ENCODE measurements at places on chromosomes 7 and 10. TPM values are rescaled to one million over a fixed set of nuclear protein-coding genes. Genes with fewer than 3 reads are reported as not detected.

LRRD1 gene
- 0.22 TPM for polyA plus RNA-seq

ZNF32 gene
- 43.9 TPM for polyA plus RNA-seq

GFRA1 gene
- 44.1 TPM for polyA plus RNA-seq

OR2A5 gene
- polyA plus RNA-seq: not detected

CLDN15 gene
- polyA plus RNA-seq: 5.4 TPM

SPDYE9 gene
- polyA plus RNA-seq: 0.10 TPM

RARRES2 gene
- polyA plus RNA-seq: 54.5 TPM

HILPDA gene
- 13.5 TPM for polyA plus RNA-seq

TTYH3 gene
- polyA plus RNA-seq: 136 TPM

PON1 gene
- polyA plus RNA-seq: 0.52 TPM

ANLN gene
- polyA plus RNA-seq: 32.9 TPM

NAMPT gene
- polyA plus RNA-seq: 16.7 TPM

SLC26A3 gene
- not detected for polyA plus RNA-seq

SEMA4G gene
- 12.9 TPM for polyA plus RNA-seq

AQP1 gene
- polyA plus RNA-seq: 81.1 TPM

LRRC18 gene
- polyA plus RNA-seq: 0.10 TPM

NUP42 gene
- 25.9 TPM for polyA plus RNA-seq

ZNF775 gene
- polyA plus RNA-seq: 5.5 TPM

NPC1L1 gene
- polyA plus RNA-seq: 0.07 TPM

SLC26A5 gene
- polyA plus RNA-seq: not detected

KCP gene
- 1.4 TPM for polyA plus RNA-seq

DAGLB gene
- 10.1 TPM for polyA plus RNA-seq

CACNB2 gene
- 1.4 TPM for polyA plus RNA-seq

TMEM176B gene
- polyA plus RNA-seq: 9.4 TPM

SLC18A3 gene
- polyA plus RNA-seq: not detected

LIPM gene
- polyA plus RNA-seq: not detected

RSPH10B gene
- not detected for polyA plus RNA-seq

NRCAM gene
- polyA plus RNA-seq: 26.4 TPM

VWA2 gene
- polyA plus RNA-seq: 4.1 TPM

CDC14C gene
- not detected for polyA plus RNA-seq

VWDE gene
- 3.1 TPM for polyA plus RNA-seq

NPSR1 gene
- 0.32 TPM for polyA plus RNA-seq

IFRD1 gene
- polyA plus RNA-seq: 22.1 TPM

BAMBI gene
- polyA plus RNA-seq: 3.8 TPM

RHOBTB1 gene
- 24.5 TPM for polyA plus RNA-seq

VPS37D gene
- 1.9 TPM for polyA plus RNA-seq

LRRC4 gene
- polyA plus RNA-seq: 3.8 TPM

CCDC172 gene
- not detected for polyA plus RNA-seq

OR2A42 gene
- polyA plus RNA-seq: 0.15 TPM

PLXDC2 gene
- polyA plus RNA-seq: 37.5 TPM

PTPRN2 gene
- 2.9 TPM for polyA plus RNA-seq

OR9A2 gene
- not detected for polyA plus RNA-seq

FAM25G gene
- not detected for polyA plus RNA-seq

SFTPA2 gene
- not detected for polyA plus RNA-seq
